ENCODE measurements at places on chromosomes 7 and 10.

DNA sequence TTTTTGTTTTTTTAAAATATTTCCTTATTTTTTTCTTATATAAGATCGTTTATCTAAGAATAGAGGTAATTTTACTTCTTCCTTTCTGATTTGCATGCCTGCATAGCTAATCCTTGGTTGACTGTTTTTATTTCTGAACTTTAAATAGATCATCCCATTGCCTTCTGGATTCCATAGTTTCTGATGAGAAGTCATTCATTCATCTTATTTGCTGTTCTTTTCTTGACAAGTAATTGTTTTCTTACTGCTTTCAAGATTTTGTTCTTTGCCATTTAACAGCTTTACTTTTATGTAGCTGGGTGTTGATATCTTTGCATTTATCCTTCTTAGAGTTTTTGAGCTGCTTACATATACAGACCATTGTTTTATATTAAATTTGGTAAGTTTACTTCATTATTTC is 437.9 kb downstream of the SDK1 start:
- no peak for DNase-seq

- no peak for DNase-seq
These were observed 208.7 kb upstream of the PRKCQ start for GRCh38 chr10:6788731-6789130.

GRCh38 chr10:47346581-47347302 is 1.4 kb upstream of the RBP3 start:
- DNase-seq, result no peak

- peak; percentile 94 for DNase-seq
These were observed 11.2 kb downstream of the IL2RA start for GRCh38 chr10:6050801-6051445.

GRCh38 chr10:95785942-95786669 is 30.1 kb downstream of the ENTPD1 start:
- DNase-seq, result no peak

DNA sequence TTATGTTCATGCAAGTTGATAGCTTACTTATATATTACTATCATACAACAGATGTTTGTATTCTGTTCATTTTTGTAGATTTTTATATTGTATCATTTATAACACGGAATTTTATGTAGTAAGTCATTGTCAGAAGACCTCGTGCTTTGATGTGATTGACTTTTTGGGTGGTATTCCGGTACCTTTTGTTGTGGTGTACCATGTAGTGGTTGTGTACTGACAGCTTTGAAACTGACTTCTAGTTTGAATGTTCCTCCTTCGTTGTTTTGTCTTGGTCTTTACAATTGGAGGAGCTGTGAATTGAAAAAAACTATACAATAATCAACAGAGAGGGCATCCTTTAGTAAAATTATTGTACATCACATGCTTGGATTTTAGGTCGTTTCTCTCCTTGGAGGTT is 61.5 kb downstream of the WAC start:
- DNase-seq, result no peak

DNA sequence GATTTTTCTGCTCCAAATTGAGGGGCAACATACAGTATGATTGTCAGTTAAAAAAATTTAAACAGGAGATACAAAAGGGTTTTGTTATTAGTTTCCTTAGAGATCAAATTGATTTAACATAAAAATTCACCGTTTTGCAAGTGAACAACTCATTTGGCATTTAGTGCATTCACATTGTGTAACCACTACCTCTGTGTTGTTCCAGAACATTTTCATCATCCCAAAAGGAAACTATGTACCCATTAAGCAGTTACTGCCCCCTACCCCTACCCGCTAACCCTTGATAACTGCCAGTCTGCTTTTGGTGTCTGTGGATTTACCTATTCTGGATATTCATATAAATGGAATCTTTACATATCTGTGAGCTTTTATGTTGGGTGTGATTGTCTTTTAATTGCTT is 3.1 kb downstream of the ZRANB1 start:
- DNase-seq, result no peak

DNA sequence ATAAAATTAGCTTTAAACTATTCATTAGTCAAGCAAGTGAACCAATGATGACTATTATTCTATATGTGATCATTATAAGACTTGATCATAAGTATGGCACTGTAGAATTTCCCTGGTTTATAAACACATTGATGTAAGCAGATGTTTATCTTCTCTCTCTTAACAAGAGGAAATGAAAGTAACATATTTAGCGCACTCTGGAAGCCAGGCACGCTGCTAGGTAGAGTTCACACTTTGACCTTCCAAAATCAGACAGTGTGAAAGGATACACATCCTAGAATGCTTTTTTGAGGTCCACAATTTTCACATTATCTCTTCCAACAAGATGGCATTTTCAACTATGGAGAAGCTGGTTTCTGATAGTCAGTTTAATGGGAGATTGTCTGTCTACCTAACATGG is 529.4 kb upstream of the IGFBP3 start:
- DNase-seq, result no peak

- DNase-seq, result no peak
These were observed 5.9 kb upstream of the ITGA8 start for GRCh38 chr10:15725603-15726002.

GRCh38 chr10:112658900-112659638 is 212.1 kb downstream of the VTI1A start:
- no peak for DNase-seq

- peak; percentile 63 for DNase-seq
These were observed 16.0 kb downstream of the IL2RA start for GRCh38 chr10:6045878-6046772.

DNA sequence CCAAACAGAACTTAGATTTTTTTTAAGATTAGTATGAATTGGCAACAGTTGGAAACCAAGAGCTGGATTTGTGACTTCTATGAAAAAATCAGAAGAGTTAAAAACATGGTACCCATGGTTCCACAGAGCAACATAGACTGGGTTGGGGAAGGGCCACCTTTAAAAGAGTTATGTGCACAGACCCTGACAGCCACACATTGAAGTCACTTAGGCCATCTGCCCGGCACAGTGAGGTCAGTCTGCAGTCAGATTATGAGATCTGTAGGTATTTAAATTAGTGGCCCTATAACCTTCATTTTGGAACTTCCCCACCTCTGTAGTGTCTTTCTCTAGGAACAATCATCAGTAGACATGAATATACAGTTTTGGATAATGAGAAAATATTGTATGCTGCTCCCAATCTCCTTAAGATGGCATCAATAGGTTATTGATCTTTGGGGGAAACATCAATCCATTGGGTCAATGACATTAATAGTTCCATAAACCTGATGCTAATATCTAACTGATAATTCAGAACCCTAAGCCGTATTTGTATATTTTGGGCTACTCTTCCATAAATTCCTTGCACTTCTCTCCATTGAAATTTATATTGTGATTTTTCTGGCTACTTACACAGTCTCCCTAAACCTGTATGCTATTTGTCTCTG is 7.0 kb downstream of the ANKRD1 start:
- no peak for DNase-seq

- no peak for DNase-seq
These were observed 61.2 kb upstream of the INPP5A start for GRCh38 chr10:132476146-132477065.

GRCh38 chr7:21999896-22000295 is 54.2 kb upstream of the CDCA7L start:
- no peak for DNase-seq

DNA sequence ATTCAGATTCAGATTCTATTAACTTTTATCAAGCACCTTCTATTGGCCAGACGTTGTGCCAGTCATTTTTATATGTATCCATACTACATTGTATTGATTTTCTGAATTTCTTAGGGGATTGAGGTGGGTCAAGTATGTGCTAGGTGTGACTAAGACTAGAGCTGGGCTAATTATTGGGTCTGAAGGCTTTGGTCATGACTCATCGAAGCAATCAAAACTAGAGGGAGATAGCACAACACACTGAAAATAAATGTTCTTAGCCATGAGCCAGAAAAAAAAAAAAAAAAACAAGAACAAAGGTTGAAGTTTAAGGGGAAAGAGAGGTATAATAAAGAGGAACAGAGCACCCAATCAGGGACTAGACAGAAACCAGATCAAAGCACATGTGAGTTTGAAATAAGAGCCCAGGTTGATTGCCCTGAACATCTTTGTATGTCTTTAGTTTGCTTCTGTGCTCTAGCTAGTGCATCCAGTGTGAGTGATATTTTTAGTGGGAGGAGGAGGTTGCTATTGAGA is 171.6 kb upstream of the FOXP2 start:
- DNase-seq, result no peak

- no peak for DNase-seq
These were observed 6.5 kb upstream of the CPED1 start for GRCh38 chr7:120981888-120982615.

- no peak for DNase-seq
These were observed 40.9 kb downstream of the ZNF777 start for GRCh38 chr7:149420006-149420405.

GRCh38 chr10:127832501-127832900 is 60.2 kb downstream of the CLRN3 start:
- no peak for DNase-seq

GRCh38 chr7:2001601-2002442 is 230.9 kb downstream of the MAD1L1 start:
- no peak for DNase-seq

GRCh38 chr7:70066844-70067243 is 468.6 kb downstream of the AUTS2 start:
- DNase-seq, result no peak

- DNase-seq, result no peak
These were observed 1.9 kb downstream of the WIPF3 start for GRCh38 chr7:29808075-29808801.

GRCh38 chr7:53993224-53993623 is 549.0 kb upstream of the VSTM2A start:
- DNase-seq, result no peak

GRCh38 chr7:40199076-40199802 is 64.4 kb downstream of the SUGCT start:
- no peak for DNase-seq

- no peak for DNase-seq
These were observed 100.1 kb downstream of the BTRC start for GRCh38 chr10:101453791-101454718.

DNA sequence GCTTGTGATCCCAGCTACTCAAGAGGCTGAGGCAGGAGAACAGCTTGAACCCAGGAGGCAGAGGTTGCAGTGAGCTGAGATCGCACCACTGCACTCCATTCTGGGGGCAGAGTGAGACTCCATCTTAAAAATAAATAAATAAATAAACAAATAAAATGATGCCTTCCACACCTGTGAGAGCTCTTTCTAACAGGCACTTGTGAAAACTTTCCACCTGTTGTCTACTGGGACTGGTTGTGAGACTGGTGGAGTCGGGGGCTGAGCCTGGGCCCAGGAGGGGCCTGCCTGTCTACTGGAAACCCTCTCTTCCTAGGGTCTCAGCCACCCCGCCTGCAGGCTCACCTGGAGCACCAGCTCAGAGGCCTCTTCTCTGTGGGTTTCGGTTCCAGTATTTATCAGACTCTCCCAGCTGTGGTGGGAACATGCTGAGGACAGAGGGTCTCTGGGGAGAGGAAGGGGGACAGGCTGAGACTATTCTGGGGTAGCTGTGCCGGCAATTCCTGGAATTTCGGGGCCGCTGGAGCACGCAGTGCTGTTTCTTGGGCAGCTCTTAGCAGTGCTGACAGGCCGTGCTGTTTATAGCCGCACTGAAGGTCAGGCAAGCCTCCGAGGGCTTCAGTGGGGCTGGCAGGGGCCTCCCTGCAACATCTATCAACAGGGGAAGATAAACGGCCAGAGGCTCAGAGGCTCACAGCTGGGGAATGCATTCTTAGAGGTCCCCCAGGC is 3.8 kb downstream of the LDB3 start:
- DNase-seq, result no peak

- no peak for DNase-seq
These were observed 196.6 kb upstream of the KIAA1217 start for GRCh38 chr10:24012249-24012803.

DNA sequence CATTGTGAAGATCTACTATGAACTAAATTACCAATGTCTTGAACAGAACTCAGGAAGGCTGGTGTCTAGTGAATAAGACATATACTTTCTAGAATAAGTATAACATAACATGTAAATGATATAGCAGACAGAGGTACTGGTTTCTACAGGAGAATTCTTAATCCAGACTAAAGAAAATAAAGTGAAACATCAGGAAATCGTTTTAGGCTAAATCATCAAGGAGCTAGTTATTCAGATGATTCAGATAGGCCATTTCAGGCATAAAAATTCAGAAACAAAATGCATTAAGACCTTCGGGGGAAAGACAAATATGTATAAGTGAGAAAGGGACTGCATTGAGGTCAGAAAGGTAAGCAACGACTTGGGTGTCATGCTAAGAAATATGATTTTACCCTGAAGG is 170.6 kb downstream of the LRRN3 start:
- DNase-seq, result no peak

DNA sequence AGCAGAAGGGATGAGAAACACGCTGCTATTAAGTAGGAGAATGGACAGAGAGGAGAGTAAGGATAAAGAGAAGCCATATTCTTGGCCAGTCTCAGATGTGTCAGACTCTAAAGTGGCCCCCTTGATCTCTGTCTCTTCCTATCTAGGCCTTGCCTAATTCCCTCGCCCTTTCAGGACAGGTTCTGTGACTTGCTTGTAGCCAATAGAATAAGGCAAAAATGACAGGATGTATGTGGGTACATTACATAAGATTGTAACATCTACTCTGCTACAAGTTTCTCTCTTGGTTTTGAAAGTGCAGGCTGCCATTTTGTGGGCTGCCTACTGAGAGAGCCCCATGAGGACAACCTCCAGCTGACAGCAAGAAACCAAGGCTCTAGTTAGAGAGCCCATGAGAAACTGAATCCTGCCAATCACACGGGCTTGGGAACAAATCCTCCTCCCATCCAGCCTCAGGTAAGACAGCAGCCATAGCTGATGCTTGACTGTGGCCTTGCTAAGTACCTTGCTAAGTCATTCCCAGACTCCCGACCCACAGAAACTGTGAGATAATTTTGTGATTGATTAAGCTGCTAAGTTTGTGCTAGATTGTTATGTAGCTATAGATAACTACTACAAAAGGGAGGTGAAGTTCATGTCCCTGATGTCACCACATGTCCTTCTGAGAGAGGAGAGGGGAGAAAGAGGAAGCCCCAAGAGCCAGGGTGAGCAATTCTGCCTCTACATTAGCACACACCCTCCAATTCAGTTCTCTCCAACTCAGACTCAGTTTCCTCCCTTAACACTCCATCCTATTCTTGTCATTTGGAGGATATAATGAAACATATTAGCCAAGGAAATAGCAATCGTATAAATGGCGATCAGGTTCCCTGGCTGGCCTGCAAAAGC is 185.5 kb downstream of the SGMS1 start:
- no peak for DNase-seq

DNA sequence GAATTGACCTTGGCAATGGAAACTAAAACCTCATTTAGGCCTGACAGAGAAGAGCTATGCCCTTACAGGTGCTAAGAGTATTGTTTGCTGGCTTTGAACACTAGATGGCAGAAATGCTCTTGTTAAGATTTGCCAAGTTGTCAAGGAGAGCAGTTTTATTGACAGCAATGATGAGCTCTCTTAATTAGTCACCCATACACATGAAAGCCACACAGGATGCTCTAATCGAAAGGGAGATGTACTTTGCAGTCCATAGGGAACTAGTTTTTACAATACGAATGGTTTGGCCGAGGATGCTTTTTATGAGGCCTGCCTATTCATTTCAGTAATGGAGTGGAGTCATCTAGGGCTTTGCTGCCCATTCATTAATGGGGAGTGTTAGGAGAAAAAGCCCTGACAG is 45.4 kb upstream of the MBL2 start:
- DNase-seq, result no peak
